ENCODE measurements at places on chromosomes 1 and 21. TPM values are rescaled to one million over a fixed set of nuclear protein-coding genes. Genes with fewer than 3 reads are reported as not detected.

Gene KRTAP7-1
- not detected for total RNA-seq

Gene LENEP
- 1.4 TPM for total RNA-seq

Gene ZNF697
- 4.8 TPM for total RNA-seq

Gene PTGS2
- total RNA-seq = 1.1 TPM

Gene CSF1
- total RNA-seq = 190 TPM

Gene DMBX1
- not detected for total RNA-seq

Gene HLX
- total RNA-seq = 5.7 TPM

Gene CFAP57
- not detected for total RNA-seq

Gene HFM1
- not detected for total RNA-seq

Gene KRTAP11-1
- total RNA-seq = not detected

Gene NIPAL3
- total RNA-seq = 26.3 TPM

Gene SPRR2G
- total RNA-seq = not detected

Gene RGS13
- not detected for total RNA-seq

Gene CADM3
- not detected for total RNA-seq

Gene GPX7
- 29.4 TPM for total RNA-seq

Gene KRTAP21-2
- total RNA-seq = not detected

Gene CACNA1S
- not detected for total RNA-seq

Gene MRPL55
- total RNA-seq = 55.2 TPM

Gene TNFRSF14
- total RNA-seq = 209 TPM

Gene SPRR5
- total RNA-seq = not detected

Gene ACTL8
- total RNA-seq = not detected

Gene GJB3
- not detected for total RNA-seq

Gene SPATA21
- total RNA-seq = not detected

Gene NOTCH2NLA
- total RNA-seq = 32.5 TPM

Gene MAP10
- total RNA-seq = 2.7 TPM

Gene MECR
- total RNA-seq = 36.4 TPM

Gene UTS2
- total RNA-seq = not detected

Gene PTGFRN
- total RNA-seq = 35.6 TPM

Gene MARK1
- not detected for total RNA-seq

Gene ANXA9
- 0.12 TPM for total RNA-seq

Gene KLHDC8A
- total RNA-seq = not detected

Gene ELF3
- total RNA-seq = 0.14 TPM

Gene CLCA1
- total RNA-seq = not detected

Gene NBPF6
- total RNA-seq = 0.40 TPM

Data from activated CD4-positive, alpha-beta T cell treated with anti-CD3 and anti-CD28 coated beads, Interleukin-2, amount 10 ng/mL, durations not matched to agents 24 days and 14 days (primary cell).